ENCODE measurements at places on chromosomes 3 and 15.

DNA sequence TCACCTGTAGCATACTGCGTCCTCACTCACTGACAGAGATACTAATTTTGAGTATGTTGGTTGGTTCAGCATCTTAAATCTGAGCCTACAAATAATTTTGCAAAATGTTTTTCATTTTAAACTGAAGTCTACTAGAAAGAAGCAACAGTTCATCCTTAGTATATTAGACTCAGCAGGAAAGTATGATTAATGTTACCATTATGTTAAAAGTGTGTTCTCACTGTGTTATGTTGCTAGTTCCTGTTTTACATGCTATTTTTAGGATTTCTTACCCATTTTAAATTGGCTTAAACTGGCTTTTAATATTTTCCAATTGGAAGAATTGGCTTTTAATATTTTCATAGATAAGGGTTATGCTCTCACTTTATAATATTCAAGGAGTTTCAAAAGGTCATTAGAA is 25.7 kb downstream of the ACKR4 start:
- no peak for ATAC-seq

- no peak for ATAC-seq
Observed at GRCh38 chr15:34239151-34239808, 14.5 kb downstream of the EMC4 start.

DNA sequence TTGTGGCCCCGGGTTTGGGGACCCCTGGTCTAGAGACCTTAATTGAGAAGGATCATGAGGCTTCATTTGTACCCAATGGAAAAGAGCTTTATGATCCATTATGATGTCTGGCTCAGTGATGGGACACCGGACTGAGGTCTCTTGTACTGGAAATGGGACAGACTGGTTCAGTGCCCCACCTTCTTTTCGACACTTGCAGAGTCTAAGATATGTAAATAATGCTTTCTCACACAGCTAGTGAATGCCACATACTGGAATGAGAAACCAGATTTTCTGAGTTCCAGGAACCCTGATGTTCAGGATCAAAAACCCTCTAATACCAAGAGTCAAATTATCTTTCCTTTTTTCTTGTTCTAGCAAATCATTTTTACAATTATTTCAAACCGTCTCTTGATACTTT is 116.3 kb upstream of the ARPP21 start:
- ATAC-seq: no peak

DNA sequence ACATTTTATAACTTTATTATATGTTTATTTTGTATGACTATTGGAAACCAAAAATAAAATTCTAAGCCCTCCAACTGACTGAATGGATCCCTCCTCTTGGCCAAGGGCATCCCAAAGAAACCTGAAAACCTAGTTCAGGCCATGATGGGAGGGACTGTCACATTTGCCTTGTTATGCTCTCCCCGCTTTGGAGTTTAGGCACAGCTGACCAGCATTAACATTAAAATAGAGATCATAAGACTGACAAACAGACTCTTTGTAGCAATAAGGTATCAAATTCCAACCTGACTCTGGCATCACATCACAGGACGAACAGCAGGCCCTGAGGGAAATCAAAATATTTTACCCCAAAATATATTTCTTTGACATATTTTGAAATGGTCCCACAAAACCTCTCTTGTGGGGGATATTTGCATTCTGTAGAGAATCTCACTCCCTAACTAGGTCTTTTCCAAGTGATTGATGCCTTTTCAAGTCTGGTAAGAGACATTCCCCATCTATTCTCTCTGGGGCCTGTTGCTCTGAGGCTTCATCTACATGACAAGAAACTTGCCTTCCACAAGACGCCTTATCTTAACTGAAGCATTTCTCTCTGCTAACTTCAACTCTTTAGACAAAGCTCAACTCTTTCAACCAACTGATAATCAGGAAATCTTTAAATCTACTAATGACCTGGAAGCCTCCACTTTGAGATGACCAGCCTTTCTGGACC is 81.8 kb upstream of the PRR23E start:
- no peak for ATAC-seq

DNA sequence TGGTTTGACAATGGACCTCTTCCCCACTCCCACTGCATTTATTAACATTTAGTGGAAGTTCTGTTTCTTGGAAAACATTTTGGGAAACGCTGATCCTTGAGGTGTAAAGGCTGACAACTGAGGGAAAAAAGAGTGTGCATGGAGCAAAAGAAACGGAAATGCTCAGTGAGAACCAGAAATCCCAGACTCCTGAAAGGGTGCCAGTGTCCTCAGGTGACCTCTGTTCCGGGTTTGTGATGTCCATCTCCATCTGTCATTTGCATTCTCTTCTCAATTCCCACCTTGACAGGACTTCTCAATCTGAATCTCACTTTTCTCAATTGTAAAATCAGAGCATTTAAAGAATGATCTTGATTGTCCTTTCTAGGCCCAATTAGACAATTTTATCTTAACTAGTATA is 71.1 kb upstream of the FAM3D start:
- ATAC-seq: no peak

GRCh38 chr15:101255615-101256241 is 3.9 kb upstream of the CHSY1 start:
- ATAC-seq: no peak

DNA sequence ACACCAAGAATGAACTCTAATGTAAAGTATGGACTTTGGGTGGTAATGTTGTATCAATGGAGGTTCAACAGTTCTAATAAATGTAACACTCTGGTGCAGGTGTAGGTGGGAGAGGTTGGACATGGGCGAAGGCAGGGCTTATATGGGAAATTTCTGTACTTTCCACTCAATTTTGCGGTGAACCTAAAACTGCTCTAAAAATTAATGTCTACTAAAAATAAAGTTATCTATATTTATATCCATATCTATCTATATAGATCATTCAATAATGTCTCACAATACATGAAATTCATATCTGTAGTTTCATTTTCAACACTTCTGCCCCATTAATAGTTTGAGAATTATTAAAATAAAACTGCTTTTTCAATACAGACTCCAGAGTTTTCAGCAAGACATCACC is 49.3 kb downstream of the CD200R1 start:
- ATAC-seq: no peak

GRCh38 chr3:144185276-144185675 is 213.7 kb downstream of the DIPK2A start:
- no peak for ATAC-seq

- no peak for ATAC-seq
Observed at GRCh38 chr3:31575448-31575847, 42.7 kb downstream of the STT3B start.

DNA sequence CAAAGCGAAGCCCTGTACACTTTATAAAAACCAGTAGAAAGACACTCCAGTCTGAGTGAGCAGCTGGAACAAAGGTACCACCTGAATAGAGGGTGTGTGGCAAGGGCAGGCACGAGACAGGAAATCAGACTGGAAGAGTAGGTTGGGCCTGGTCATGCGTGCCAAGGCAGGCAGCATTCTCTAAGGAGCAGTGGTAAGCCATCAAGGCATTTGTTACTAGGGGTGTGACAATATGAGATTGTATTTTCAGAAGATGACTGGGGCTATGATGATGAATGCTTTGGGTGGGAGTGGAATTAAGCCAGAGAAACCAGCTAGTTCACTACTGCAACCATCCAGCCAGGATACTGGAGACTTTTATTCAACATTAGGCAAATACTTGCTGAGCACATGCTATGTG is 5.0 kb downstream of the JMJD7 start:
- no peak for ATAC-seq

DNA sequence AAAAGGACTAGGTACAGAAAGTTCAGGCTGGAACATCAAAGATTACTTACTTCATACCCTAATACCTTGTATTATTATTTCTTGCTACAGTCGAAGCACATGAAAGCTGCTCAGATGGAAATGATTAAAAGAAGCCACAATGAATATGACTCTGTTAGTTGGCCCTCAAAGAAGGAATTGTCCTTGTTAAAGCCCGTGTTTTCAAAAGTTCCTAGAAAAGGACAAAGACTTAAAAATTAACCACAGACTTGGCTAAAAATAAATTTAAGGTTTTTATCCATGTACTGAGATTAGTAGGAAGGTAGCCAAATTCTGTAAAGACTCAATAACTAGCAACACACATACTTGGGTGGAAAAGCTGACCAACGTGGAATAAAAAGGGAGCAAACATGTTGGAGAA is 251.0 kb upstream of the RARB start:
- no peak for ATAC-seq

- ATAC-seq: no peak
Observed at GRCh38 chr3:183807209-183807728, 18.1 kb downstream of the MAP6D1 start.

GRCh38 chr3:76078101-76078500 is 292.8 kb upstream of the ZNF717 start:
- ATAC-seq: no peak

DNA sequence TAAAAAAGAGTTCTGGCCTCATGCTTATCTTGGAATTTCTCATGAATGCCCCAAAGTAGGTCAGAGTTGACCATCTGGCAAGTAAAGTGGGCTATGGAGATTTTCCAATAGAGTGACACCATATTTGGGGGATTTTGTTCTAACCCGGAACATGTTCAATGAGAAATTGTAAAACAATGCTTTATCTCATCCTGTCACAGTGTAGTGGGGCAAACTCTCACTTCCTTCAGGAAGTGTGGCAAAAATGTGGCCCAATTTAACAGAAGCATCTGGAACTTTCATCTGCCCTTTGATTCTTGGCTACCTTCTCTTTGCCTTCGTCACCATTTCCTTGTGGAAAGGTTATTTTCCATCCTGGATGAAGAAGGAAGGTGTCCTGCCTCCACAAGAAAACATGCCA is 70.8 kb downstream of the ADAMTS9 start:
- ATAC-seq: no peak

GRCh38 chr3:185760550-185760949 is 64.3 kb downstream of the IGF2BP2 start:
- no peak for ATAC-seq

GRCh38 chr3:85790445-85791030 is 831.7 kb downstream of the CADM2 start:
- no peak for ATAC-seq

DNA sequence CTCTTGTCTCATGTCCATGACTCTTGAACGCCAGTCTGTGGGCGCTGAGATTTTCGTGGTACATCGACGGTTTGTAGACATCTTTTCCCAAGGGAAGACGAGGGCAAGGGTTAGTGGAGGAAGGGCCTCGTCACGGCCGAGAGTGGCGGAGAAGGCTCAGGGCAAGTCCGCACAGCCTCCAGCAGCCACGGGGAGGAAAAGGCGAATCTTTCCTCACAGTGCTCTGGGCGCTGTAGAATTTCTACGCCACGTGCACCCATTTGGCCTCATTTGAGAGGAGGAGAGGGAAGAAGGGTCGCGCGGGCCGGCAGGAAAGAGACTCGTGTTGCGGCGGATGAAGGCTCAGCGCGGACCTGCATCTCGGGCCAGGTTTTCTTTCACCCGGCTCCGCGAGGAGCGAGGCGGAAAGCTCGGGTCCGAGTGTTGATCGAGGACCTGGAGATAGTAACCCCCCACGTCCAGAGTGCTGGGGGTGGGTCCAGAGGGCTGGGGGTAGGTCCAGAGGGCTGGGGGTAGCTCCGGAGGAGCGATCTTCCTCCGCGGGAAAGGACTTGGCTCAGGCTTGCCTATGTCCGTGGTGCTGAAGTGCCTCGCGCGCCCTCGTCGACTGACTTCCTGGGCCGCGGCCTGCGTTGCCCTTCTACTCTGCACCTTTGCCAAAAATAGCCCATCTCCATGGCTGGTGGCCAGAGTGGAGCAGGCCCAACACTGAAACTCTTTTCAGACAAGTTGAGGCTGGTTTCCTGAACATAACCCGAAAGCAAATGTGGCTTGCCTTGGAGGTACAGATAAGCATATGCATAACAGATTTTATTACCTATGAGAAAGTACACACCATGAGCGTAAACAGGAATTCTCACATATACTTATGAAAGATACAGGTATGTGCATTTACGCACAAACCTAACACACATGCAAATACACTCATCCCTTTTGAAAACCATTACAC is 1.1 kb downstream of the SLC35G2 start:
- ATAC-seq: peak; percentile 40

GRCh38 chr15:81407718-81408117 is 33.7 kb upstream of the TMC3 start:
- peak; percentile 31 for ATAC-seq

DNA sequence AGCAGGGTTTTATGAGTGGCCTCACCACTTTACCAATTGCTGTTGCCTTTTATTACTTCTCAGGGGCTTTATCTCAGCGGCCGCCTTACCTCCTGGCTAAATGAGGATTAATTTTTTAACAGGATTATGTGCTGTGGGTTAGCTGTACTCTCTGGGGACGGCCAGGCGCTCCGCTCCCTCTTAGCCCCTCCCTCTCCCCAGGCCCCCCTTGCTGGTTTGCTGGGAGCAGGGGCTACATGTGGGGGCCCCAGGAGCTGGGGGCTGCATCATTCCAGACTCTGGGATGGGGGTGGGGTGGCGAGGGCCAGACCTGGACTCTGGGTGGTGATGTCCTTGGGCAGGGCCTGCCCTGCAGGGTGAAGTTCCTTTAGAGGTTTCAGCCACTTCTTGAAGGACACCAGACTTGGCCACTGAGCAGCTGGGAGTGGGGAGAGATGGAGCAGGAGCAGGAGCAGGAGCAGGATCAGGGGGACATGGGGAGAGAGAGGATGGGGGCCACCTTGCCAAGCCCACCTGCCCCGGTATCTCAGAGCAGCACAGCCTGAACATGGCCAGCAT is 196.1 kb downstream of the GOLGA6L6 start:
- peak; percentile 14 for ATAC-seq

DNA sequence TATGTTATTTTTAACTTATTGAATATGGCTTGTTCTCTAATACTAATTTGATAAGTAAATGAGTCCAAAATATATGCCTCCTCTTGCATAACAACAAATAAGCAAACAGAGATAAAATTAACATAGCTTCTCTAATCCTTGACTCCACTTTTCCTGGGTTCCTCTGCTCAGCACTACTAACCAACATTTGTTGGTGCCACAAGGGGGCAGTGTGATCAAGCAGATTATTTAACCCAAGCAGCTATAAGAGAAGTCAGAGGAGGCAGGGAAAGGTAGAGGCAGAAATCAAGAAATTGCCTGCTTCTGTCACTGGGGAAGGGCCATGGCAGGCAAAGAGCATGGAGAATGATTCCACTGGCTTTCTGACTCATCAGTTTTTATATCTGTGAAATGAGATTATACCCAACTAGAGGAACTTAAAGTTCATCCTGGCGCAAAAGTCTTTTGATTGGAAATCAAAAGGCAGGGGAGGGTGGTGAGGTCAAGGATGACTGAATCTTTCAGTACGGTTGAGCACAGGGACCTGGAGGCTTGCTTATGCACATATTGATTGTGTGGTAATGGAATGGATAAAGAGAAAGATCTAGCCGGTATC is 152.2 kb downstream of the IGSF11 start:
- ATAC-seq: peak; percentile 64

All from stimulated activated memory B cell treated with anti-CD40 and anti-IgM and Interleukin-4, amounts not matched to agents 10 μg/mL and 1 μg/mL and 100 μg/mL, for 72 hours (primary cell).